Naive B cell (primary cell): ENCODE measurements at places on chromosomes 4 and X. TPM values are rescaled to one million over a fixed set of nuclear protein-coding genes. Genes with fewer than 3 reads are reported as not detected.

The VCX3B gene
- polyA plus RNA-seq: not detected

The TXK gene
- 0.15 TPM for polyA plus RNA-seq

DNA sequence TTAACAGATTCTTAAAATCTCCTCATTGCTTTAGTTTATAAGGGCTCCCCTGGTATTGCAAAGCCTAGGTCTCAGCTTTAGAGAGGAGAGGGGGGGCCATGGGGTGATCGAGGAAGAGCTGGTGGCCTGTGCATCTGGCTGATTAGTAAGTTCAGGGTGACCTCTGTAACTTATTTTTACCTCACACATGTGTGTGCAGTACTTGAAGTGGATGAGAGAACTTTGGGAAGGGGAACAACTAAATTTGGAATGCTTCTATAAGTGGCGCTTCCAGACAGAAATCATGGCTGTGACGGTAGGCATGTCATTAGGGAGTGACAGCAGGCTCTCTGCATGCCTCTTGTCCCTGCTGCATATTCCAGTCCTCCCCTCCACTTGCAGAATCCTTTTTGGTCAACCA lies 41.9 kb downstream of the FRAS1 start:
- H3K4me3 ChIP-seq: no peak overlapping the region
- DNase-seq: no peak
- H3K27me3 ChIP-seq: no peaks in the 10 kb centered on the region
- H3K4me1 ChIP-seq: no peaks in the 10 kb centered on the region
- no peak overlapping the region for H3K27ac ChIP-seq
- no peaks in the 10 kb centered on the region for H3K36me3 ChIP-seq

GRCh38 chr4:179112441-179113170 lies 1670.4 kb upstream of the AGA start:
- H3K4me1 ChIP-seq: no peaks in the 10 kb centered on the region
- no peak overlapping the region for H3K4me3 ChIP-seq
- no peak for DNase-seq
- no peaks in the 10 kb centered on the region for H3K36me3 ChIP-seq
- H3K27me3 ChIP-seq: no peaks in the 10 kb centered on the region

DNA sequence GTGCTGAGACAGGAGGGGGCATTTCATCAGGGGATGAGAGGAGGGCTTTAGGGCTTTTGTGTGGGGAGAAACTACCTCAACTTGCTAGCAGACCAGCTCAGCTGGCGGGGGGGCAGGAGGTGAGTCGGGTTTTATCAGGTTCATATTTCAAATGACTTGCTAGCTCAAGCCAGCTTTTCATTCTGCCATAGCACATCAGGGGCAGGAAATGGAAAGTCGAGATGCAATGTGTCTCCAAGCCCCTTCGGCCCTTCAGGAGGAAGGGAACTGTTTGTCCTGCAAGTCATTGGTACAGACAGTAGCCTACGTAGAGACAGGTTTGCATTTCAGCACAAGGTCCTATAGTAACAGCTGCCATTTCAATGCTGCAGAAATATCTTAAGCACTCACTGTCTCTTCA lies 194.1 kb downstream of the PTTG2 start:
- H3K27ac ChIP-seq: no peak overlapping the region
- H3K27me3 ChIP-seq: no peaks in the 10 kb centered on the region
- peaks cover 29% of the 10 kb centered on the region for H3K4me1 ChIP-seq
- H3K4me3 ChIP-seq: peak overlapping the region; percentile 60

GRCh38 chr4:105637408-105638176 lies 70.9 kb downstream of the INTS12 start:
- H3K27me3 ChIP-seq: no peaks in the 10 kb centered on the region
- H3K36me3 ChIP-seq: no peaks in the 10 kb centered on the region
- no peak overlapping the region for H3K27ac ChIP-seq
- peaks cover 5% of the 10 kb centered on the region for H3K4me1 ChIP-seq
- H3K4me3 ChIP-seq: no peak overlapping the region

DNA sequence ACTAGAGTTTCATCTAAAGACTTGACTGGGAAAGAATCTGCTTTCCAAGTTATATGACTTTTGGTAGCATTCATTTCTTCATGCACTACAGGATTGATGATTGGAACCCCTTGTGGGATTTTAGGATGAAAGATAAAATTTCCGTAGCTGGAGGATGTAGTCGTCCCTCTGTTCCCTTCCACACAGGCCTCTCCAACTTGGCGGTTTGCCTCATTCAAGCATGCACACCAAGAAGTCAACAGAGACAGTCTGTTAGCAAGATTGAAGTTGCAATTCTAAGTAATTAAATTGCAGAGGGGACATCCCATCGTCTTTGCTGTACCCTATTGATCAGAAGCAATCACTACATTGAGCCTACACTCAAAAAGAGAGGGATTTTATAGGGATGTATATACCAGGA lies 777.4 kb upstream of the HS3ST1 start:
- DNase-seq: no peak
- no peaks in the 10 kb centered on the region for H3K36me3 ChIP-seq
